Effector CD4-positive, alpha-beta T cell (primary cell): ENCODE measurements at places on chromosomes 3 and 15.

- DNase-seq: no peak
Measured at GRCh38 chr15:100764778-100765466, 114.7 kb upstream of the ALDH1A3 start.

DNA sequence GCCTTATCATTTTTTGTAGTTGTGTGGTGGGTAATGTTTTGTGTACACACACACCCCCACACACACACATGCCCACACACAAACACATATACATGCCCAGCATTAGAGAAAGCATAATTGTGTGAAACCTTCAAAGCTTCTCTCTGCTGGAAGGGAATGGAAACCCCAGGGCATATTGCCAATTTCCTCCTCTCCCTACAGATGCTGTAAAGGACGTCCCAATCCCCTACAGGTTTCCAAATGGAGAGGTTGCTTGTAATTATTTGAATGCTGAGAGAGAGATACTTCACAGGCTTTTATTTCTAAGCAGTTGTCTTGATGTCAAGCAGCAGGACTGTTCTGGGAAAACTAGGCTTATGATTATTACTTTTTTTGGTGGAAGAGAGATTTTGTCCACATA is 23.0 kb upstream of the CCK start:
- DNase-seq: no peak

DNA sequence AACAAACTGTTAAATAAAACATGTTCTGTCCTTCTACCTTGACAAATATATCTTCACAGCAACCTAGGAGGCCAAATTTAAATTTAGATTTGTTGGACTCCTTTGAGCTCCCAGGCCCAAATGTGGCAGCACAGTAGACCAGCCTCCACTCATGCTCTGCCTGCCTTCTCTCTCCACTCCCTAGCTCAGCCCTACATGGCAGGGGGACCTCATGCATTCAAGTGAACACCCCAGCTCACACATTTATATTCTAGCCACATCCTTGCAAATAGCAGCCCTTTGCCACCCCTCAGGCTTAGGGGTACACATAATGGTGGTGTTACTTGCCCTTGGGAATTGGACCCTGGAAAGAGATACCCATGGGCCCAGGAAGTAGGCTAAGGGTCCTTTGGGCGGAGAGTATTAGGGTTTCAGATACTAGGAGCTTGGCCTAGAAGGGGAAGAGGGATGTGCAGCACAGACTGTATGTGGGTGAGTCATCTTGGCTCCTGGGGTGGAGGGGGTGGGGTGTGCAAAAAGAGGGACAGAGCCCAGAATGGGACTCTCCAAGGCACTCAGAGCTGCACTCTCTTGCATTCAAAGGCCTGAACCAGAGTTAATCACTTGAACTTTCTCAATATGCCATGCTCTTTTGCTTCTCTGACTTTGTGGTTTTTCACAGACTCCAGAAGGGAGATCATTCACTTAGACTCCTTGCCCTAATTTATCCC is 268.4 kb upstream of the ROPN1 start:
- no peak for DNase-seq

DNA sequence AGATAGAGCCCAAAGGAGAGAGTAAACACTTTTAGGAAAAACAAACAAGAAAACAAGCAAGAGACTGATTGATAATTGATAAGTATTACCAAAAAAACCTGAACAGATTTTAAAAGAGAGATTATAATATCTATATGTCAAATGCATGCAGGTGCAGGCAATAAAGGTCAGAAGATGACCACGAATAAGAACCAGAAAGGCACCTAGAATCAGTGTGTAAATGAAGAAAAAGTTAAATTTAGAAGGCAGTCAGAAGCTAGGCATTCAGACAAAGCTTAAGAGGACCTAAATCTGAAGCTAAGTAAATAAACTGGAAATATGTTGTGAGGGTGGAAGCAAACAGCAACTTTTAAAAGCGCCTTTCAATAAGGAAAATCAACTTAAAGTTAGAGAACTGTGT is 16.3 kb downstream of the IQCB1 start:
- DNase-seq: no peak

DNA sequence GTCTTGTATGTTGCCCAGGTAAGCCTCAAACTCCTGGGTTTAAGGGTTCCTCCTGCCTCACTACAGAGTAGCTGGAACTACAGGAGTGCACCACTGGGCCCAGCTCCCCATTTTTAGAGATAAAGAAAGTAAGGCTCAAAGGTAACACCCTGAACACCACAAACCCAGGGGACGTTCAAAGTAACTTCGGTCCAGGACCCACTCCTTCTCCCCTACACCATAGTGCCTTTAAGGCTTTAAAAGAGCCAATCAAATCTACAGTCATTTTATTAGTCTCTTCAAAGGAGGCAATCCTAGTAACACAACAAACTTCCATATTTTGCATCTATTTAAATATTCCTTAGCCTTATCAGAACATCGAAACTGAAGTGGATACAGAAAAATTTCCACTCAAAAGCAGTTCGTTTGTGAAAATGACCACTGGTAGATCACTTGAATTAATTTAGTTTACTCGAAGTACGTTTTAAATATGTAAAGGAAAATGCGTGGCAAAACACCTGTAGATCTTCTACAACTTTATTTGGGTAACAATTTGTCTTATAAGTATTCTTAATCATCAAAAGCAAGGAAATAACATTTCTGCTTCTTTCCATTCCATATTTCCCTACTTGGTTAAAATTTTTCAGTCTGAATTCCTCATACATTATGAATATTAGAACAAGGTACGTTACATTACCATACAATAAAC is 1.8 kb downstream of the STAG1 start:
- no peak for DNase-seq

GRCh38 chr3:187763850-187764648 is 18.8 kb upstream of the BCL6 start:
- no peak for DNase-seq

GRCh38 chr3:25967385-25967784 is 177.5 kb downstream of the OXSM start:
- no peak for DNase-seq

DNA sequence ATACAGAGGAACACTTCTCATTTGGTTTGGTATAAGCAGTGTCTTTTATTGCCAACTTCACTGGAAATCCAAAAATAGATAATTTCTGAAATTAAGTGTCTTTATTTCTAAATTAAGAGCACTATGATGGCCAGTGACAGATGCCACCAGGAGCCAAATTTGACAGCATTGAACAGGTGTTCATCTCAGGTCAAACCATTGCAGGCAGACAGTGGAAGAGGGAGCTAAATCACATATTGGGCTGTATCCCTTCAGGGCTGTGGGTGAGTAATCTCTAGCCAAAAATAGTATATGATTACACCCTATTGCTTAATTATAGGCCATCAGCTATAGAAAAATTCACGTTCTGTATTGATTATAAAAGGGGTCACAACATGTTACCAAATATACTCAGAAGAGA is 457.7 kb downstream of the NAALADL2 start:
- no peak for DNase-seq

DNA sequence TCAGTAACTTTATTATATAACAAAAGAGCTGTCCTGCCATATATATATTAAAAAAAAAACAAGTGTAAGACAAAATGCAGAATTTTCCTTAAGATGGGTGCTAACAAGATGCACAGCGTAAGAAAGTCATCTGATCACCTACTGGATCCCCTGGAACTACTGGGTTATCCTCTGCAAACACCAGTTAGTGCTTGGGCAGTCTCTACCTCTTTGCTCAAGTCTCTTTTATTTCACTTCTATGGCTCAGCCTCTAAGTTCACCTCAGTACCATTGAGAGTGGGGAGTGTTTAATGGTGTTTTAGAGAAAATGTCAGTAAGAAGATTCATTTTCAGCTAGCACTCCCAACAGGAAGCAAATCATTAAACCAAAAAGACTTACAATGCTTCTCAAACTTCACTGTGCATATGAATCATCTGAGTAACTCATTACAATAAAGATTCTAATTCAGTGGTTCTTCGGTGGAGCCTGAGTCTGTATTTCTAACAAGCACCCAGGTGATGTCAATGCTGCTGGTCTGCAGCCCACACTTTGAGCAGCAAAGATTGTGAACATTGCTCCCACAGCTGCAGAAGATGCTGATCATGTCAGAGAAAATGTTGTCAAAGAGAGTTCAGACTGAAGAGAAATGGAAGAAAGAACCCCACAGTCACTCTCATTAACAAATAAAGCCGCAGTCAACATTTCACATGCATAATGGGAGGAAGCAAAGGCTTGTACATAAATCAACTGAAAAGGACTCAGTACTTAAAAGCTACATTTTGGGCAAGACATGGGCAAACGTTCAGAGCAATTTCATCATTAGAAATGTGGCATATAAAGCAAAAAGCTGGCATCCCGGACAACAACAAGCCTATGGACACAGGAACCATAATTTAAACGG is 227.1 kb upstream of the ATP11B start:
- DNase-seq: no peak

GRCh38 chr3:89506462-89507103 is 399.2 kb downstream of the EPHA3 start:
- DNase-seq: no peak

DNA sequence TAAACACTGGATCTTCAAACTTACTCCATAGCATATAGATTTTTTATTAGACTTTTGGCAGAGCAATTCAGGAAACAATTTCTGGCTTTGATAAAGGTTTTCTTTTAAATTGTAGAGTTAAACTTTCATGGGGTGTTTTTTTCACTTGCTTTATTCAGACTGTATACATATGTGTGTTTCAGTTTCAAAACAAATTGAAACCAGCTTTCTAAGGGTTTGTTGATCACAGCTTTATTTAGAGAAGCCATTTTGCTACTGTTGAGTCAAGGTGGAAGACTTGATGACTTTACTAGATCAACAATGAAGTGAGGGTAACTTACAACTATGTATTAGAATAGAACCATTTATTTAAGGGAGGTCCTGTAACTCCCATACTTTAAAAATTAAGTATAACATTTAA is 6.2 kb downstream of the UBE2E1 start:
- DNase-seq: no peak

GRCh38 chr3:11349446-11349845 is 77.2 kb downstream of the ATG7 start:
- DNase-seq: no peak
